CD4-positive, CD25-positive, alpha-beta regulatory T cell (primary cell): ENCODE measurements at places on chromosomes 7 and 10.

- DNase-seq, result no peak
Observed at GRCh38 chr10:80452640-80453039, 1.5 kb upstream of the TSPAN14 start.

- DNase-seq, result no peak
Observed at GRCh38 chr7:159159731-159160130, 15.1 kb upstream of the VIPR2 start.

DNA sequence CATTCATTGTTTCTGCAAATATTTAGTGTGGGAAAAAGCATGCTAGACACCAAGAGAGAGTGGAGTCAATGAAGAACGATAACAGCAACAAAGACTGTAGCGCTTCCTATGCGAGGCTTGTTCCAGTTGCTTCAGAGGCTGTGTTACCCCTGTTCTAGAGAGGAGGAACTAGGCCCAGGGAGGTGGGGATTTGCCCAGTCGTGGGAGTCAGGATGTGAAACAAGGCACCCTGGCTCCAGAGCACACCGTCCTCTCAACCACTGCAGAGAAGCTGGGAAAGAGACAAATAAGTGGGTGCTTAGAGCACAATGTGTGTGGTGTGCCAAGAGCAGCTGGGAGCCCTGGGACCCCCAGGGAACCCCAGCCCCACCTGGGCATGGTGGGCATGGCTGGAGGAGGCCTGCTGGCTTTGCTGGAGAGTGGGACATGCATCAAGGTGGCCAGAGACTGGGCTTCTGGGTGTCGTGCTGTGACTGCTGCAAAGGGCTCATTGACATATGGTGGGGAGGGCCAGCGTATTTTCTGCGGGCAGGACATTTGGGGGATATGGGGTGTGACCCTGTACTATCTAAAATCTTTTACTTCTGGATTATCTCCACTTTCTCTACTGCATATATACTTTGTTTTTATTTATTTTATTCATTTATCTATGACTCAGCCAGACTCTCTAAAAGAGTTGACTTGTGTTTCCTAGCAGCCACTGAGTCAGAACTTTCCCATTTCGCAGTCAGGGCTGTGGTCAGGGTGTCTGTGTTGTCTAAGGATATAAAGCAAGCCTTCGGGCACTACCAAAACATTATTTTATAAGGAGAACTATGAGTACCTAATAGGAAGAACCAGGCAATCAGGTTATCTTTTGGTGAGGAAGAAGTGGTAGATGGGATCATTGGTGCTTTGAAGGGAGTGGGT lies 95.4 kb downstream of the TCF7L2 start:
- no peak for DNase-seq

DNA sequence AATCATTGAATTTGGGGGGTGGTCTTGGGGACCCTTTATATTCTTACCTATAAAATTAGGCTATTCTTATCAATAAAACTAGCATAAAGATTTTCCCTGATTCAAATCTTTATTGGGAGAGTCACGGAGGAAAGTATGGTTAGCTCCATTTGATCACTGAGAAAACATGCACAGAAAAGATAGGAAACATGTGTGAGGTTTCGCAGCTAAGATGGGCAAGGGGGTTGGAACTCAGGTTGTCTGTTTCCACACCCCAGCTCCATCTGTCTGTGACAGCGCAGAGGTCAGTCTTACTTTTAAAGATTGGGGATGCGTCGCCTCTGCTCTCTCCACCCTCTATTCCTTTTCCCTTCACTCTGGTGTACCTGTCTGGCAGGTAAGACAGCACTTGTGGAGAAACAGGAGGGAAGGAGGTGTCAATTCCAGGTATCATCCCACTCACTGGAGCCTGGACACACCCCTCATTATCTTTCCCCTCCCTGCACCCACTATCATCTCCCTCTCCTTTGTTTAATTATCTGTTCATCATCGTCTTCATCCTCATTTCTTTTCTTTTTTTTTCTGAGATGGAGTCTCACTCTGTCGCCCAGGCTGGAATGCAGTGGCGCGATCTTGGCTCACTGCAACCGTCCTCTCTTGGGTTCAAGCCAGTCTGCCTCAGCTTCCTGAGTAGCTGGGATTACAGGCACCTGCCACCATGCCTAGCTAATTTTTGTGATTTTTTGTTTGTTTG lies 2.4 kb upstream of the DENND10 start:
- DNase-seq, result no peak
